ENCODE measurements at places on chromosomes 2 and 18.

GRCh38 chr2:15498554-15498953 lies 62.6 kb downstream of the NBAS start:
- no peak for DNase-seq

DNA sequence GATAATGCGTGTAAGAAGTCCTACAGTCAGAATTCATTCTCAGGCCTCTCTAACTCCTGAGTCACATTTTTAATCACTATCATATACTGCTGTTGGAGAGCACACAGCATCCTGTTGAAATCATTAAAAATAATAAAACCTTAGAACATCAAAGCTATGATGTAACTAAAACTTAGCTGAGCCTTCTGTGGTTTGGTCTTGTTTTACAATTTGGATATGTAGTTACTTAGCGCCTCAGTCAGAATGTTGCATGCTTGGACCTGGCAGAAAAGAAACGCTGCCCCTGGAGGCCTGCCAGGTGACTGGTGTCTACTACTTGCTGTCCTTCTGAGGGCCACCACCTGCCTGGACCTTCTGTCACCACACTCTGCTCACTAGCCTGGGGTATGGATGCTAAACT lies 261.1 kb upstream of the RASGRP3 start:
- DNase-seq, result no peak

DNA sequence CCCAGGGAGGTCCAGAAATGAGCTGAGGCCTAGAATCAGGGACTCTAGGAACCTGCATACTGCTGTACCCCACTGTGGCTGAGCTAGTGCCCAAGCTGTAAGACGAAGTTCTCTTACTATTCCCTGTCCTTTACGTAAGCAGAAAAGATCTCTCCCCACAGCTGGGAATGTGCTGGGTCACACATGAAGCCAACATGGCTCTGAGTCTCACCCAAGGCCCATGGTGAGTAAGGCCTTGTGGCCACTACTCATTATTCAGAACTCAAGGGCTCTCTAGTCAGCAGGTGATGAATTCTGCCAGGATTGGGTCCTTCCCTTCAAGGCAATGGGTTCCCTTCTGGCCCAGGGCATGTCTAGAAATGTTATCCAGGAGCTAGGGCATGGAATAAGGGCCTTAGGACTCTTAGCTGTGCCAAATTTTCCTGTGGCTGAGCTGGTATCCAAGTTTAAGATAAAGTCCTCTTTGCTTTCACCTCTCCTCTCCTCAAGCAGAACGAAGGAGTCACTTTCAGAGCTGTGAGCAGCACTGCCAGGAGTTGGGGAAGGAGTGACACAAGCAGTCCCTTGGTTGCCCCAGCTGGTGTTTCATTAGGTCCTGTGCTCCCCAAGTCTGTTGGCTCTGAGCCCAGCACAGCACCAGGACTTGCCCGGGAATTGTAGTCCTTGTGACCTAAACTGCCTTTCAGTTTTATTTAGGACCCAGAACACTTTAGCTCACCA lies 707.6 kb downstream of the SLC4A3 start:
- no peak for DNase-seq

DNA sequence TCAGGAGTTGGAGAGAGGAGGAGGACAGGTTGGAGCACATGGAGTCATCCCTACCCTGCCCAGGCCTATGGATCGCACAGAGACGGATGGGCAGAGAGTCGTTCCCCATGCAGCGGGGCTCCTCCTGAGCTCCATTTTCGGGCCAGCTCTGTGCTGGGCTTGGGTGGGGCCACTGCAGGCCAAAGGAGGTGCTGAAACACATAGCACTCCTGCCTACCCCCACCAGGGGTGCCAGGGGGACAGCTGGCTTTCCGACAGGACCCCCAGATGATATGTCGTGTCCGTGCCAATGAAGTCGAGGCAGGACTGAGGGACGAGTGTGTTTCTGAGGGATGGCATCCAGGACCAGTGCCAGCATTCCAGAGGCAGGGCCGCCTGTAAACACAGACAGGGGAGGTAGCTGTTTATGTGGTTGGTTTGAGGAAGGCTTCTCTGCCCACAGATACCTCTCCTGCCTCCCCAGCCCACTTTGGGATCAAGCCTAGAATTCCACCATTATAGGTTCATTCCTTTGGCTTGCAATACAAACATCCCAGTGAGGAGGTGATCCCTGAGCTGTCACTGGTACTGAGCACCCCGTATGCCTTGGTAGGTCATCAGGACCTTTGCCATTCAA lies 116.6 kb downstream of the GLI2 start:
- DNase-seq, result no peak

- no peak for DNase-seq
Observed at GRCh38 chr2:137771064-137771463, 193.2 kb upstream of the HNMT start.

- DNase-seq, result no peak
Observed at GRCh38 chr2:167133614-167134013, 245.3 kb downstream of the XIRP2 start.

GRCh38 chr2:178246696-178247095 lies 52.4 kb downstream of the OSBPL6 start:
- DNase-seq, result no peak

DNA sequence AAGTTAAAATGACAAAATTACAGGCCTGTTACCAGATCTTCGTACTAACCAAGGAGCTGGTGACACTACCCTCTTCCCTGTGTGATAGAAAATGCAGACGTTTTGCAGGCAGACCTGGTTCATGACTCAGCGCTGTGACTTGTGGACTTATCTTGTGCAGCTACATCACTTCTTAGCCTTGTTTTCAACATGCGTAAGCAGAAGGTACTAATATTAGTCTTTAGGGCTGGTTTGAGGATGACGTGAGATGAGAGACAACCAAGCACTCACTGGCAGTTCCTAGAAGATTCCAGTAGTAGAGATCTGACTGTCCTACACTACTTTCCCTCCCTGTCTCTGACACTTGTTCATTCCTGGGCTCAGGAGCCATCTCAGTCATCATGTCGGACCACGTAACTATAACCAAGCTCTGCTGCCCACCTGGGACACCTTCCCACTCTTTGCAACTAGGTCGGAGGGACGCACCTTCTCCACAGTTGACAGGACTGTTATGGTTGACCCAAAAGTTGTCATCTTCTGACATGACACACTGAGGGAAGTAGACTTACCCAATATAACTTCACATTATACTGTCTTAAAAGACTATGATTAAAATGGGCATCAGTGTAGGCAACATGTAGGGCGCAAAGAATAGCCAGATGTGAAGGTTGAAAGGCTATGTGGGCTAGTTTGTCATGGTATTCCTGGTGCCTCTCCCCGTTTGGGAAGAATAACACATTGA lies 64.8 kb downstream of the TNFRSF11A start:
- DNase-seq, result no peak

DNA sequence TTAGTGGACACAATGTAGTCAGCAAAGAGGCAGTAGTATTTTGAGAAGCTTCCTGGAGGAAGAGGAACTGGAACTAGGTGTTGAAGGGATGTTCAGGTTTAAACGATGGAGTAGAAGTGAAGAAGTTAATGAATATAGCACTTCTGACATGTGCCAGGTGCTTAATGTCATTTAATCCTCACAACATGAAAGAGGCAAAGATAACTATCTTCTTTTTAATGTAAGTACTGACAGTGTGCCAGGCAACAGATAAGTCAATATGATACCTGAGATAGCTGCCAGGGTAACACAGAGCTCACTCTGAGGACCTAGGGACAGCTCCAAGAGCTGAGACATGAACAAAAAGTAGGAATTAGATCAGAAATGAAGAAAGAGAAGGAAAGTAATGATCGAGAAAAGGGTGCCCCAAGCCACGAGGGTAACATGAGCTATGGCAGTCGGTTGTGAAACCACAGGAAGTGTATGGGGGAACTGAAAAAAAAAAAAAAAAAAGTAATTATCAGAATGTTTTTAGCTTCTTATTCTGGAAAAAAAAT lies 140.7 kb downstream of the RNF144A start:
- no peak for DNase-seq

DNA sequence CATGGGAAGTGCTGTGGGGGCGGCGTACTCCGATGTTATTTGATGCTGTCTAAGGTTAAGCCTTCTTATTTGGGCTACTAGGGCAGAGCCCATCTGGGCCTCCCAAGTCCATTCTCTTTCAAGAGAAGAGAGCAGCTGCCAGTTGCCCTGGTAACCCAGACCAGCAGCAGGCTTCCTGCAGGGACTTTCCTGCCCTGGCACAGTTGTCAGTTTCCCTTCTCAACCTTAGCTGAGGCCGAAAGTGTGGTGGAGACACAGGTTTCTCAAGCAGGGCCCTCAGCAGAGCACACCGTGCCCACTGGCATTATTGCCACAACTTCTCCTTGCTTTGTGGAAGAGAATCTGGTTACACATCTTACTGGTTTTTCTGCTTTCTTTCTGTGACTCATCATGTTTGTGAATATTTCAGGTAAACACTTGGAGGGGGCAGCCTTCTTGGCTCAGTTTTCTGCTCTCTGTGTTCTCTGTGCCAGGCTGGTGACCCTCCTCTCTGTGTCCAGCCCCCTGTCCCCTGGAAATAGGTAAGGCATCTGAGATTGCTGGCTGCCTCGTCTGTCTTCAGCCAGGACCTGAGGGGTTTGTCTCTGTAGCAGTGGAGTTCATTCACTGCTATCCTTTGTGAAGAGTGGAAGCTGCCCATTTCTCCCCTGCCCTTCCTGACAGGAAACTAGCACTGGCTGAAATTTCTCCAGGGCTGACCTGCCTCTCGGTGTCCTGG lies 111.0 kb downstream of the B3GNT2 start:
- DNase-seq, result no peak

- DNase-seq, result no peak
Observed at GRCh38 chr2:235235977-235236767, 257.7 kb upstream of the AGAP1 start.

- DNase-seq, result no peak
Observed at GRCh38 chr2:150127346-150127990, 360.0 kb downstream of the RND3 start.

GRCh38 chr2:53632714-53633113 lies 134.9 kb upstream of the CHAC2 start:
- DNase-seq, result no peak

- DNase-seq, result no peak
Observed at GRCh38 chr2:75594596-75594995, 33.9 kb upstream of the EVA1A start.

- DNase-seq, result no peak
Observed at GRCh38 chr2:224171226-224171625, 132.1 kb upstream of the SERPINE2 start.

DNA sequence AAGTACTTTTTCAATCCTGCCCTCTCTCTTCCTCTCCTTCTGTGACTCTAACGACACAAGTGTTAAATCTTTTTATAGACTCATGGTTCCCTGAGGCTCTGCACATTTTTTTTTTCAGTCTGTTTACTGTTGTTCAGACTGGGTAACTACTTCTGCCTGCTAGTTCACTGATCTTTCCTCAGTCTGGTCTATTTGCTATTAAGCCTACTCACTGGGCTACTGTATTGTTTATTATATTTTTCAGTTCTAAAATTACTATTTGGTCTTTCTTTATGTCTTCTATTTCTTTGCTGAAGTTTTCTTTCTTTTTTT lies 21.3 kb downstream of the PPP3R1 start:
- DNase-seq, result no peak

DNA sequence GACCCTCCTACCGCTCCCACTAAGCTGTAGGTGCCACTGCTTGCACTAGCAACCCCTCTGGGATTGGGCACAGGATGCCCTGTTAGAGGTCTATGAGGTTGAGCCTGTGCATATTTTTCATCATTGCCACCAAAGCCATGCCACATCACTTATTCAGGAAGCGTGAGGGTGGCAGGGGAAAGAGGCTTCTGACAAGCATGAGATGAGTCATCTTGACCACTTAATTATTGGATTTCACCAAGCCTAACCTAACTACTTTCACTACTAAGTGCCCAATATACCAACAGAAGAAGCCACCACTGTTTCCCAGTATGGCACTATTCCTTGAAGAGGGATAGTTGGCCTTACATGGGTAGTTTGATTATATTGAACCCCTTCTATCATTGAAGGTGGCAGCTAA lies 181.3 kb upstream of the EPHA4 start:
- DNase-seq, result no peak

DNA sequence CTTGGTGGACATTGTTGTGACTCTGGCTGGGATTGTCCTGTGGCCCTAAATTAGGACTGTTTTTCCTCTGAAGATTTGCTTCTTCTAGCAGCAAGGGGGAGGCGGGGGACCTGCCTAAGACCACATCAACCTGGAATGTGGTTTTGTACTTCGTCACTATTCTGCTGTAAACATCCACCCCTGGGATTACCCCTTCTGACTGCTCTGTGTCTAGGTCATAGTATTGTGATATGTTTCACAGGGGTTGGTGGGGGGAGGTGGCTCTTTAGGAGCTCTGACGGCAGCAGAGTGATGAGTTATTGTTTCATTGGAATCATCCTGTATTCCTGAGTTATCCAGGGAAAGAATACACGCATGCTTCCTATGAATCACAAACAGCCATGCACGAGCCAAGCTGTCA lies 226.4 kb upstream of the MYT1L start:
- DNase-seq, result no peak

GRCh38 chr2:208492069-208492468 lies 85.5 kb downstream of the PTH2R start:
- DNase-seq, result no peak

DNA sequence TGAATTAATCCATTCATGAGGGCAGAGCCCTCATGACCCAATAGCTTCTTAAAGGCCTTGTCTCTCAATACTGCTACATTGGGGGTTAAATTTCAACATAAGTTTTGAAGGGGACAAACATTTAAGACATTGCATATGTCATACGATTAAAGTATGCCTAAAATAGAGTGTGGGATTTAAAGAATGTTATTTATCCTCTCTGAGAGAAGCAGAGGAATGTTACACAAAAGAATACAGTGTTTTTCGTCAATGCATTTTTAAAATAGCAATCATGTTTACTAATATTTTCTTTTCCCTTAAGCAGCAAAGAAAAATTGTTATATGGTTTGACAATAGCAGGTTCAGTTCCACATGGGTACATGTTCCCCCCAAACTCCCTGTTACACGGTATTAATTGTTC lies 363.1 kb downstream of the NUP35 start:
- DNase-seq, result no peak

DNA sequence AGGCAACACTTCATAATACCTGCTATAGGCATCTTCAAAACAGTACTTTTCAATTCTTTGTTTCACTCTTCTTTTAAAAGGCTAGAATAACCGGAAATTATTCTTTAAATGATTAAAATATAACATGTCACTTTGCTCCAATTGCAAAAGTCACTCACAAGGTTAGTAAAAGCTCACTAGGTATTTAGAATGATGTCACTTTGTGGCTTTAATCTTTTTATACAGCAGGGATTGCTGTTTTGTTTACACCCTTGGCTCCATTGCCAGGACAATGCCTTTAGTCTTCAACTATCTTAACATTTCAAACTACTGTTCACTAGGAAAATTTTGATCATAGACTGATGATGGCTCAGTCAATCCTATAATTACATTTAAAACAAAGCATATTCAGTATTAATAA lies 157.1 kb downstream of the BAZ2B start:
- DNase-seq, result no peak

Measured in iPS DF 6.9 (cell line).